NT2/D1 (cell line): ENCODE measurements at places on chromosomes 12 and 14.

- no peak for DNase-seq
These were observed 104.7 kb upstream of the SLC35F4 start for GRCh38 chr14:57970594-57970993.

DNA sequence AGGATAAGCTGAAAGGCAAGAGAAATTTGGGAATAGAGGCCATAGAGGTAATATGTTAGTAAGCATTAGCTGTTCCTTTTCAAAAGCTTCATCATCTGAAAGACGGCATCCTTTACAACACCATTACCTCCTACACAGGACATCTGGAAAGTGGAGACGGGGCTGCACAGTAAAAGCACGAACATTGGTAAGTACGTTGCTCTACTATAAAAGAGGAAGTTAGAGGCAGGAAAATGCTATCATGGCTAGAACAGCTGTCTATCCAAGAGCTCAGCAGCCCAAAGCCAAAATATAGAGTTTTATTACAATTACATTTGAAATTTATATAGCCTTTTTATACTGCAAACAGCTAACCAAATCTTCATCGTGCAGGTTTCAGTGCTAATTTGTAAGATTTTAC lies 172.3 kb upstream of the GRIP1 start:
- no peak for DNase-seq

DNA sequence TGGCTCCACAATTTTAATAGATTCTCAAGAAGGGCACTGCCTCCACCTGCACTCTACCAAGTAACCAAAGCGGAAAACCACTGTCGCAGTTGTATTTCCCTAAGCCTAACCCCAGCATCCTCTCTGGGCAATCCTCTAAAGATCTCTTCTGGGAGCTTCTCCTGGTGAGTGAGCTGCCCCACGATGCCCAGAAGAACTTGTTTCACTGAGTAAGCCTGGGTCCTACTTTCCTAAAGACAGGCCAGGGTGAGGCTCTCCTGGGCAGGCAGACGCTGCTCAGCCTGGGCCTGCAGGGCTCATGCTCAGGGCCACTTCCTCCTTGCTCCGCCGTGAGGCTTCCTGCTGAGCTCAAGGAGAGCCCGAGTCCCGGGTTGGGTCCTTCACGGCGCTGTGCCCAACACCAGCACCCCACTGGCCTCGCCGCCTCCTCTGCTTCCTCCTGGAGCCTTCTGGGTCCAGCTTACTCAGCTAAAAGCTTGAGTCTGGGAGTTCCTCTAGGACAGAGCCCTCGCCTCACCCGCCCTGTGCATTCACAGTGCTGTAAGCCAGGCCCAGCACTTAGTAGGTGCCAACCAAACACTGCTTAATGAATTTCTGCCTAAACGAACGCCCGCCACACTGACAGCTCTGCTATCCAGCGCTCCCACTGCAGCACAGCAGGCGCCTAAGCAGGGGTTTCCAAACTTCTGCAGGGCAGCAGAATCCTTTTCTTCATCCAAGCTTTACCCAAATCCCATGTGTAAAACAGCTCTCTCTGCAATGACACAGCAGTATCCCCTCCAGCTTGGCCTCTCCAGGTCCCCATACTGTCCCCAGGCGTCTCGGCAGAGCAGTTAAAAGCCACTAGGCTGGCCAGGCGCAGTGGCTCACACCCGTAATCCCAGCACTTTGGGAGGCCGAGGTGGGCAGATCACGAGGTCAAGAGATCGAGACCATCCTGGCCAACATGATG lies 5.7 kb downstream of the RAB35 start:
- no peak for DNase-seq

DNA sequence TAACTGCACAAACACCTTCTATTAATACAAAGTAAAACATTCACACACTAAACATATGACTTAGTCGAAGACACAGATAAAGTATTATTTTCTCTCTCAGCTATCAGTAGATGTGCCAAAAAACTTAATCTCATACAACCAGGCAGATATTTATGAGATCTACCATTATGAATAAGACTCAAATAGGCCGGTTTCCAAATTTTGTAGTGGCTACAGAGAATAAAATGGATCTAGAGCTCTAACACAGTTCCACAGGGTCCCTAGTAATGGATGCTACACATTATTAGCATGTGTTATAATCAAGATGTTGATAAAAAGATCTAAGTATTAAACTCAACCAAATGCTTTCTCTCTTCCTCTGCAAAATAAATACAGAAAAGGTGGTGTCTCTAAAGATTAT lies 10.4 kb downstream of the SAV1 start:
- DNase-seq = no peak

DNA sequence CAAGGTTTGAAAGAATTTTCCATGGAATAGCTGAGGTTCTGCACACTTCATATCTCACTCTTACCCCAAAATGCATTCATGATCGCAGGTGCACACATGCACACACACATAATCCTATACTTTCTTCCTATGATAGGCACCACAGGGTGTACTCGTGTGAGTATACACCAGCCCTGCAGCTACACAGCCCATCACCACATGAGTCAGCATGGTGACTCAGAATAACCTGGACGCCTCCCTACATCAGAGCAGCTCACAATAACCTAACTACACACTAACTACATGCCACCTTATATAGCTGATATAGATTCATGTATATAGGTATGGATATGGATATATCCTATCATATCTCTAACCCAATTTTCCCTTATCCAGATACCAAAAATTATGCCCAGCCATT lies 850.2 kb upstream of the TMEM132C start:
- DNase-seq = no peak

- no peak for DNase-seq
These were observed 36.6 kb downstream of the CDKL1 start for GRCh38 chr14:50360093-50360492.

DNA sequence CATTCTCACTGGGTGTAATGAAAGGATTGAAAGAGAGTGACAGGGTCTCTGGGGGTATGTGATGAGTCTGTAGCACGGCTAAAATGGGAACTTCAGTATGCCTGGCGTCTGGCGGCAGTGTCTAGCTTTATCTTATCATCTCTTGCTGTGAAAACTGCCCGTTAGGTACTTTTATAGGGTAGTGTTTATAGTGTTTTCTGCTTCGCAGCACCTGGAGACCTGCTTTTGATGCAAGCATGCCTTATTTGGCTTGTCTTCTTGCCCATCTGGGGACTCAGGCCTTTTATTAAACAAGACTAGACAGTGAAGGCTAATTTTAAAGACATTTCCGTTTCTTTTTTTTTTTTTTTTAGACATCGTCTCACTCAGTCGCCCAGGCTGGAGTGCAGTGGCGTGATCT lies 36.3 kb upstream of the ALDH2 start:
- DNase-seq = no peak

DNA sequence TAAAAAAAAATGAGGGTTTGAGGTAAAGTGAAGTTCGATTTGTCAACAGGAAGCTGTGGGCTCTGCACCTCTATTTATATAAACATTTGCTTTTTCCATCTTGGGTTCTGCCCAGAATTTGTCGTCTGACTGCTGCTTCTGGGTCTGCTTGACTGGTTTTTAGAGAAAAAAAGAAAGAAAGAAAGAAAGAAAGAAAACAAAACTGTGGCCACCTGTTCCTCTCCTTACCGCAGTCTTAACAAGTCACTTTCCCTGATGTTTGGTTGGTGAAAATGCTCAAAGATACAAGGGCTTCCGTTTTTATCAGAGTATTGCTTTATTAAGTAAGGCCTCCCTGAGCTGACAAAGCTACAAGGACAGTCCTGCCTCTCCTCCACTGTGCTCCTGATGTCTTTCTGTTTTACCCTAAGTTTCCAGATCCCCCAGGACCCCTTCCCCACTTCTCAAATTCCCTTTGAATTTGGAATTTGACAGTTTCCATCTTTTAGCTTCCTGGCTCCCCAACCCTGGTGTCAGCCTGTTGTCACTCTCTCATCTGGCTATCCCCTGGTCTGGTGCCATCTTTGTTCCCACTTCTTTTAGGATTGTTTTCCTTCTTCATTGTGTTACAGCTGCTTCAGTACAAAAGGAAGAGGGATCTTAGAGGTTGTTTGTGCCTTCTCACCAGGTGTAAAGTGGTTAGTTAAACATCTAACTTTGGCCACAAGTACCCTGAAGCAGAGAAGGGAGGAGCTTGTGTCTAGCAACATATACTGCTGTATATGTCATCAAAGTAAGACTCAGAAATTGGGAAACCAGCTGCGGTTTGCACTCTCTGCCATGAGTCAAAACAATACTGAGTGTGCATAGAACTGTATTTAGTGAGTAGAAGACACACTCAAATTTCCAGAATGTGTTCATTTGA lies 18.0 kb downstream of the MFAP5 start:
- DNase-seq = no peak

- DNase-seq = no peak
These were observed 75.2 kb downstream of the PLEKHG3 start for GRCh38 chr14:64779472-64779871.

GRCh38 chr12:65911321-65911720 lies 87.0 kb downstream of the HMGA2 start:
- DNase-seq = no peak

GRCh38 chr12:52151837-52152783 lies 39.7 kb downstream of the KRT80 start:
- DNase-seq = no peak

GRCh38 chr12:1559676-1560091 lies 34.7 kb downstream of the FBXL14 start:
- no peak for DNase-seq

GRCh38 chr14:54815515-54815914 lies 87.1 kb downstream of the GCH1 start:
- no peak for DNase-seq

GRCh38 chr12:106315523-106315922 lies 13.0 kb downstream of the TCP11L2 start:
- no peak for DNase-seq

DNA sequence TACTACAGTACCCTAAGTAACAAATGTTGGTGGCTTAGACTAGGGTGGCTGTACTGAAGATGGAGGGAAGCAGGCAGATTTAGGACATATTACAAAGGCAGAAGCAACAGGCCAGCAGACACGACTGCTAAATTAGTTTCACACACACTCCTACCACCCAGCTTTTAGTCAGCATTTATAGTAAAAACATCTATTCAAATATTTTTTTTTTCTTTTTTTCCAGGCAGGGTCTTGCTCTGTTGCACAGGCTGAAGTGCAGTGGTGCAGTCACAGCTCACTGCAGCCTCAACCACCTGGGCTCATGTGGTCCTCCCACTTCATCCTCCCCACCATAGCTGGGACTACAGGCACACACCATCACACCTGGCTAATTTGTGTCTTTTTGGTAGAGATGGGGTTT lies 72.9 kb downstream of the CDK17 start:
- DNase-seq = no peak

DNA sequence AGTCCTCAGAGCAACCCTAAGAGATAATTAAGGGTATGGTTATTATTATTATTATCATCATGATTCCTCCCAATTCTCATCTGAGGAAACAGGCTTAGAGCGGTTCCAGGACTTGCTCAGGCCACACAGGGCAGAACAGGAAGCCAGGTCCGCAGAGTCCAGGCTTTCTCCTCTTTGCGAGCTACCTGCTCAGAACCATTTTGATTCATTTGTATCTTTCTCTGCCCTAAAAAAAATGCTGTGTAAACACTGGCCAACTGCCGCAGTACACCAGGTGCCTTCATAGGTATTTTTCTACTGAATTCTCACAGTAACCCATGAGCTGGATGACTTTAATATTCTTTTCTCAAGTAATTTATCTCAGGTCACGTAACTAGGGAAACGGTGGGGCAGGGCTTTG lies 45.3 kb downstream of the ST8SIA1 start:
- DNase-seq = no peak

DNA sequence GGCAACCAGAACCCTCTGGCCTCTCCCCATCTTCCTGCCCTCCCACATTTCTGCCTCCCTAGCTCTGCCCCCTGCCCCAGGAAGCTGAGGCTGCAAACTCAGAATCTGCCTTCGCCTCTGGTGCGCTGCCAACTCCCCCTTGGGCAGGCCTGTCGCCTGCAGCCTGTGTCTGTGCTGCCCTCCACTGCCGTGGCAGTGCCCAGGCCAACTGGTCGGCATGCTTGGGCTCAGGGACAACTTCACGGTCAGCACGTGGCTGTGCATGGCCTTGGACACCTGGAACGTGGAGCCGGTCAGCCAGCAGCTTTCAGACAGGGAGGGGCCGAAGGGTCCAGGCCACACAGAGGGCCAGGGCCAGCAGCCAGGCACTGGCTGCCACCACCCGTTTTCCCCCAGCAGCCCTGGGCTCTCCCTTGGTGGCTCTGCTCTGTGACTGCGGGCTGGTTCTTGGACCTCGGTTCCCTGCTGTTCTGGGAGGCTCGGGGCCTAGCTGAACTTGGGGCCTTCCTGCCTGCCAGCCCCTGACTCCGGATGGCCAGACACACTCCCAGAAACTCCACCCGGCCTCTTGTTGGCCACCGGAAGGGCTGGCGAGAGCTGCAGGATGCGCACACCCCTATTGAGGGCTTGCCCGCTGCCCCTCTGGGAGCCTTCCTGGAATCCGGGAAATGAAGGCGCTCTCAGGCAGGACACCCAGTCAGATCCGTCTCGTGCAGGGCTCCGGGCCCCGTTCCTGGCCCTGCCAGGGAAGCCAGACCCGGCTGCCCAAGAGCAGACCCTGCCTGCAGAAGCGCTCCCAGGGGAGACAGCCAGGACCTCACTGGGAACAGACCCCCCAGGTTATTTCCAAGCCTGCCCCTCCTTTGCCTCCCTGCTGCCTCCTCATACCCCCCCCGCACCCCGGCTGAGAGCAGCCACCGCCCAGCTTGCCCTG lies 34.2 kb upstream of the PPP1R13B start:
- DNase-seq = no peak

- no peak for DNase-seq
These were observed 946 bp downstream of the RNU4-2 start for GRCh38 chr12:120290609-120291305.

- DNase-seq = no peak
These were observed 132.6 kb upstream of the GARIN2 start for GRCh38 chr14:67056684-67057083.

GRCh38 chr12:127280393-127281275 lies 986.3 kb upstream of the TMEM132C start:
- DNase-seq = peak; percentile 50

- DNase-seq = no peak
These were observed 64.2 kb upstream of the RIC8B start for GRCh38 chr12:106710143-106710893.

- no peak for DNase-seq
These were observed 70.0 kb upstream of the SRSF5 start for GRCh38 chr14:69696633-69697557.

- no peak for DNase-seq
These were observed 29.6 kb upstream of the PRMT8 start for GRCh38 chr12:3461391-3461790.

DNA sequence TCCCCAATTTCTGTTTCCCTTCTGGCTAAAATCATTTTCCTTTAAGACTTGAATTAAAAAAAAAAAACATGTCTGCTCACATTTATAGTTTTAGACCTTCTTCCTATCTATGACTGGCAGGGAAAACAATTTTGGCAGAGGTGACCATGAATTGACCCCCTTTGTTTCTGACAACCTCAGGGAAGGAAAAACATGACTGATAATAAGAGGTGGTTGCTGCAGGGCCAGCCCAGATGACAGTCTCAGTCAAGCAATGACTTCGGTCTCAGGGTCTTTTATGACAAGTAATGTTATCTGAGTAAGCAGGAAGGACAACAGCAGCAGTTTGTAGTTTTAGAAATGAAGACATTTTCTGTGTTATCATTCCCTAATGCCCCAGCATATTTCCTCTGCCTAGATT lies 430.9 kb downstream of the LRIG3 start:
- no peak for DNase-seq
